Activated CD4-positive, CD25-positive, alpha-beta regulatory T cell (primary cell): ENCODE measurements at places on chromosomes 4 and X.

DNA sequence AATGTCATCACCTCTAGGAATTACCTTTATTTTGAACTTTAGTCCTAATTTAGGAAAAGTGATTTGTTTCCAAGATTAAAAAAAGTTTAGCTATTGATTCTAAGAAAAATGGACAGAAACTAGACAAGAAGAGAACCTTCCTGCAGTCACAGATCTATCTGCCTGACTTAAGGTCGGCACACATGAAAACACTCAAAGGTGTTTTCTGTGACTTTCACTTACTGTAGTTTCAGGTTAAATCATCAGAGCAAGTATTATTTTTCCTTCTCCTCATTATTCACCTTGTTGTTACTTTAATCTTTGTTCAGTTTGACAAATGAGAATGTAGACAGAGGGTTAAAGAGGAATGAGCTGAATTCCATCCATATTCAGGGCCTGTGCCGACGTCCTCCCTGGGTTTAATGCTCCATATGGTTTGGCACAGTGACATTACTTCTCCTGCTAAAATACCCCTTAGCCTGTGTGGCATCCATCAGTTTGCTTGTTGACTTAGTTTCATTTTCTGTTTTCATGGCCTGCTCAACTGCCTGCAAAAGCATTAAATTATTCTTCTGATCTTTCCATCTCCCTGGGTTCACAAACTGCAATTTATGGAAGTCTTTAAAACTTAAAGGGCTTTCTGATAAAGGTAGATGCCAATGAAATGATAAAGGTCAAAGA lies 352.7 kb downstream of the NKX6-1 start:
- DNase-seq, result no peak

- no peak for DNase-seq
These were observed 16.8 kb downstream of the UGT8 start for GRCh38 chr4:114615435-114615834.

GRCh38 chr4:105895583-105896460 lies 551 bp downstream of the NPNT start:
- no peak for DNase-seq

- no peak for DNase-seq
These were observed 18.8 kb upstream of the PPP2R2C start for GRCh38 chr4:6491235-6491634.

DNA sequence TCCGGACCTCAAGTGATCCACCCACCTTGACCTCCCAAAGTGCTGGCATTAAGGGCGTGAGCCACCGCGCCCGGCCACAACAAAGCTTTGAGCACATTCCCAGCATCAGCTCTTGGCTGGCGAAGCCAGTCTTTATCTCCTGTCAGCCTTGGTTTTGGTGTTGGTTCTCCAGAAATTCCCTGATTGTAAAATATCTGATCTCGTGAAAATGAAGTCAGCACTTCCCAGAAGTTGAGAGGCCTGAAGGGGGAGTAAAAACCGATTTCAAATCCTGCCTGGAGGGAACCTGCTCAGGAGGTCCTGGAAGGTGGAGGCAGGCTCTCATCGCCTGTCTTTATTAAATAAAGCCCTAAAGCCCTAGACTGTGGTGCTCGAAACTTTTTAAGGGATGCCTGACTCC lies 33.6 kb downstream of the PTTG2 start:
- DNase-seq, result no peak

DNA sequence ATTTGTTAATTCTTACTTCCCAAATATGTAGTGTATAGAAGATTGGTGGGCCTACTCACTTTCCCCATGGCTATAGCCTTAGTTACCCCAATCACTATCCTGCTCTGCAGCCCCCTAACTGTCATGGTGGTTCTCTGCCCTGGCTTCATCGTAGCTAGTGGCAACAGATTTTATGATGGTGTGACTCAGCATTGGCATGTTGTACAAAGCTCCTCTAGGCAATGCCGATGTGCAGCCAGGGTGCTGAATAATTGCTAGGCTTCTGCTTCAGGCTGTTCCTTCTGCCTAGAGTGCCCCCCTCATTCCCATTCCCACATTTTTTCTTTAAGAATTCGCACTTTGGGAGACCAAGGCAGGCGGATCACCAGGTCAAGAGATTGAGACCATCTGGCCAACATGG lies 35.2 kb downstream of the AFF2 start:
- DNase-seq, result no peak

DNA sequence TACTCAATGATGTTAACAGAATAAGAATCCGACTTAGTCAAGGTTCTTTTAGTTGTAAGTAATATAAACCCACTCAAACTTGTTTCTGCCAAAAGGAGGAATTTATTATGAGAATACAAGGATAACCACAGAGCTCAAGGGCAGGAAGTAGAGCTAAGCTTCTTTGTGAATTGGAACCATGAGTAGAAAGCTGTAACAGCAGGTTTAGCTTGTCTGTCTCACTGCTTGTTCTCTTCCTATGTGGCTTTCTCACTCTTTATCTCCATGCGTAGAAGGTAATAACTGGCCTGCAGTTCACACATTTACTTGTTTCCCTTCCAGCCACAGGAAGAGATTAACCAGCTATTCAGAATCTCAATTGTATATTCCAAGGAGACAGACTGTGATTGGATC lies 378.3 kb downstream of the PPP1R2C start:
- DNase-seq, result no peak

- no peak for DNase-seq
These were observed 136.3 kb downstream of the MGST2 start for GRCh38 chr4:139801895-139802294.

DNA sequence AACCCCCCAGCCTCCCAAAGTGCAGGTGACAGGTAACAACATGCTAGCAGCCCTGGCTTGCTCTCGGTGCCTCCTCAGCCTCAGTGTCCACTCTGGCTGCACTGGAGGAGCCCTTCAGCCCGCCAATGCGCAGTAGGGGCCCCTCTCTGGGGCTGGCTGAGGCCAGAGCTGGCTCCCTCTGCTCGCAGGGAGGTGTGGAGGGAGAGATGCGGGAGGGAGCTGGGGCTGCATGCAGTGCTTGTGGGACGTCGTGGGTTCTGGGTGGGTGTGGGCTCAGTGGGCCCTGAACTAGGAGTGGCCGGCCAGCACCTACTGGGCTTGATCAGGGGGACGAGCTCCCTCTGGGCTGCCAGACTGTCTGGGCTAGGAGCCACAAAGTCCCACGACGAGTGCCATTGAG lies 14.4 kb downstream of the C4orf46 start:
- no peak for DNase-seq

DNA sequence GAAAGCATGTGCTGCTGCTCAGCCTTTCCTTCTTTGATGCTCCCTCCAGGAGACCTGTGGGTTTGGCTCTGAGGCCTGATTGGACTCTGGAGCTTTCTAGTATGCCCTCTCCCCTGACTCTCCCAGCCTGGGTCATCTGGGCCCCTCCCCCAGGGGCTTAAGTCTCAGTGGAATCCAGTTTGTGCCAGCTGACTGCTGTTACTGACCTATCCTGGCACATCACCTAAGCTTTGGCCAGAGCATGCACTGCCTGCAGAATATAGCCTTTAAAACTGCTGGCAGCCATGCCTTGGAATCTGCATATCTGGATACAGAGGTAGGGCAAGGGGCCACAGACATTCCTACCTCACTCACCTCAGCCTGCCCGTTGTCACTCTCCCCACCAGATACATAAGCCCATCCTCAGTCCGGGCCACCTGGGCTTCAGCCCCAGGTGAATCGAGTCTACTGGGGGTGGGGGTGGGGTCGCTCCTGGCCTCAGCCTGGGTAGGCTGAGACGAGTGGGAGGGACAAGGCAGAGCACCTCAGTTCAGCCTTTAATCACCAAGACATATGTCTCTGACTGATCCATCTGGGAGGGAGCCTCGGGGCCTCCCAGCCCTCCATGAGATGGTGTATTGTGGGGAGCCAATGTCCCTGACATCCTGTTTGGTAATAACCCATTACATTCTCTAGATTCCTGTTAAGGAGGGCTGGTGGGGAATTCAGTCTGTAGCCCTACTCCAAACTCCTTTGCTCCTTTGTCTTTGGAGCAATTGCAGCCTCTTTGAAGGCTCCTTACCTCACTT lies 61.2 kb downstream of the STARD8 start:
- DNase-seq, result no peak

- DNase-seq, result no peak
These were observed 12.3 kb upstream of the ADH5 start for GRCh38 chr4:99100876-99101275.

- DNase-seq, result no peak
These were observed 682.0 kb downstream of the KCTD8 start for GRCh38 chr4:43766648-43767047.

- DNase-seq, result no peak
These were observed 37.4 kb downstream of the MID1 start for GRCh38 chrX:10582945-10583344.

GRCh38 chr4:114286262-114286810 lies 306.9 kb upstream of the ARSJ start:
- DNase-seq, result no peak

- DNase-seq, result no peak
These were observed 321.3 kb downstream of the RAB28 start for GRCh38 chr4:13162886-13163285.

DNA sequence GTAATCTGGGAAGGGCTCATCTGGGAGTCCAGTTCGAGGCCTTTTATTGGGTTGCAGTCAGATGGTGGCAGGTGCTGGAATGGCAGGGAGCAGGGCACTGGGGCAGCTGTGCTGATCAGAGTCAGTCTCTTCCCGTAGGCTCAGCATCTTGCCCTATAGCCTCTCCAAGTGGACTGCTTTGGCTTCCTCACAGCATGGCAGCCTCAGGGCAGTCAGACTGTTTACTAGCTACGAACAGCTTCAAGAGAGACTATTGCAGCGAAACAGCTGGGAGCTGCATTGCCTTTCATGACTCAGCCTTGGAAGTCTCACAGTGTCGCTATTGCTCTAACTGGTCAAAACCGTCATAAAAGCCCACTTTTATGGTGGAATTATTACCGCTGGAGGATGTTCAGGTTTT lies 26.8 kb upstream of the DUSP21 start:
- DNase-seq, result no peak

DNA sequence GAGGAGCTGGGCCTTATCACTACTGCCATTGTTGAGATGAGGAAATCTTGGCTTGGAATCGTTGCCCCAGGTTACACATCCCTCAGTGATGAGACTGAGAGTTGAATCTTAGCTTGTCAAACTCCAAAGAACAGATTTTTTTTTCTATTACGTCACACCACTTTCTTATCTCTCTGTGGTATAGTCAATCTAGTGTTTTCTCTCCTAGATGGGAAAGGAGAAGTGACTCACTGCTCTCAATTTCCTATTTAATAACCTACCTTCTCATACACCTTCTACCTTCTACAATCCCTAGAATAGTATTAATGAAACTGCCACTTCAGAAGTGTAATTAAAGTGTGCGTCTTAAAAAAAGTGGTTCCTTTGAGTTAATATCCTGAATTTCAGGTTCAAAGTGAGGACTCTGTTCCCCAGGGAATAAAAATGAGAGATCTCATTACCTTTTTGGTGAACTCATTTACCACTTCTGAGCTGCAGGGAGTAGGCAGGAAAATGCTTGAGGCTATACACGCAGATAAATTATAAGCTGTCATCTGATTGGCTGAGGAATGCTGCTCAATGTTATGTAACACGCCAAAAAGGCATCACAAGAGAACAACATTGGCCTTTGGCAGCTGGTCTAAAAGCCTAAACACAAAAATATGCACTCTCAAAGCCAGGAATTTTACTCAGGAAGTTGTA lies 59.3 kb downstream of the MAD2L1 start:
- no peak for DNase-seq

- DNase-seq, result no peak
These were observed 47.4 kb downstream of the WWC2 start for GRCh38 chr4:183146478-183146877.

- no peak for DNase-seq
These were observed 954.3 kb downstream of the PCDH7 start for GRCh38 chr4:31674313-31674947.

DNA sequence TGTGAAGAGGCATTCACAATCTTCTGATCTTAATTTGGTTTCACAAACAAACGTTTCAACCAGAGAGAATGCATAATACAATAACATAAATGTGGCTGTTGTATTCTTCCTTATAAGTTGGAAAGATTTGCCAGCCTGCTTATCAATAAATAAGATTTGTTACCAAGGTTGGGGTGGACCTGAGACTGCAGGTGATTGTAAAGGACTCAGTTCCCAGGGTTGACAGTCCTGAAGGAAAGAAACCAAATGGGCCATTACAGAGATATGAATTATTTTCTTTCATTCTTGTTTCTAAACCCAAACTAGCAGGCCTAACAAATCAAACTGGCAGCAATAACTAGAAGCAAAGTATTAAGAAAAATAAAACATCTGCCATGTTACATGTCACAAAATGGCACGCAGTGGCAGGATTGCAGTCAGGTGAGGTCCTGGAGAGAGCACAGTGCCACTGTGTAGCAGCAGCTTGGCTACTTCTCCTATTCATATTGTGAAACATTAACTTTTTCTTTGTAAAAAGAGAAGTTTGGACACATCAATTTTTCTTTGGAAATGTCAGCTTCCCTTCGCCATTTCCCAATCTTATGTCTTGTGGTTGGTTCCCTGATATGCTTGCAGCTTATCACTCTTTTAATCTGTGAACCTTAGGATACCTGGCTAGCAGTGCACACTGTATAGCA lies 133.8 kb upstream of the EMCN start:
- DNase-seq, result no peak

- no peak for DNase-seq
These were observed 439.7 kb upstream of the FRG1 start for GRCh38 chr4:189500970-189501369.
